Ascending aorta (tissue), 2 donors: ENCODE measurements at places on chromosomes 7 and 10. TPM values are rescaled to one million over a fixed set of nuclear protein-coding genes. Genes with fewer than 3 reads are reported as not detected.

Gene EPO
- not detected for total RNA-seq

Gene PKD2L1
- not detected for total RNA-seq

Gene LIPN
- total RNA-seq = not detected

Gene CACNB2
- total RNA-seq = 0.96 TPM

Gene PWWP2B
- 24.4 TPM for total RNA-seq

Gene DGKB
- not detected for total RNA-seq

Gene EIF5AL1
- 0.21 TPM for total RNA-seq

Gene GTF2IRD2
- 0.32 TPM for total RNA-seq

Gene LRRC18
- not detected for total RNA-seq

Gene HERC4
- total RNA-seq = 15.0 TPM

Gene ANTXRL
- not detected for total RNA-seq

Gene ZCCHC24
- 180 TPM for total RNA-seq

Gene HABP2
- total RNA-seq = not detected

Gene KEL
- total RNA-seq = not detected

Gene PILRA
- total RNA-seq = 25.8 TPM

Gene DUSP5
- total RNA-seq = 26.9 TPM

Gene CXCL12
- 288 TPM for total RNA-seq

Gene ELOVL3
- not detected for total RNA-seq

Gene GRID1
- total RNA-seq = 1.4 TPM

Gene SLC39A12
- total RNA-seq = not detected

Gene CNPY1
- not detected for total RNA-seq

Gene SPDYE16
- not detected for total RNA-seq

Gene NKX2-3
- not detected for total RNA-seq

Gene ZNF789
- 4.2 TPM for total RNA-seq

Gene PKD1L1
- 1.1 TPM for total RNA-seq

Gene STEAP1B
- not detected for total RNA-seq

Gene NUDT13
- total RNA-seq = 7.6 TPM

Gene AGR2
- not detected for total RNA-seq

Gene IFIT1B
- total RNA-seq = not detected

Gene SLC16A12
- total RNA-seq = not detected

Gene BEND7
- 6.9 TPM for total RNA-seq

Gene FAM25A
- total RNA-seq = not detected

Gene PRSS37
- total RNA-seq = not detected

Gene ANKRD61
- not detected for total RNA-seq

Gene ZSCAN21
- total RNA-seq = 58.5 TPM

Gene CCM2
- total RNA-seq = 61.5 TPM

Gene TAS2R5
- not detected for total RNA-seq

Gene SPDYE2B
- not detected for total RNA-seq

Gene CHAT
- total RNA-seq = not detected

Gene ERLIN1
- 16.6 TPM for total RNA-seq

Gene WEE2
- not detected for total RNA-seq

Gene PNLIPRP3
- not detected for total RNA-seq

Gene PRKAG2
- 26.7 TPM for total RNA-seq

Gene SPDYE2
- not detected for total RNA-seq

Gene PRLHR
- not detected for total RNA-seq

Gene TUBAL3
- total RNA-seq = not detected

Gene SLC13A4
- 0.21 TPM for total RNA-seq

Gene ACSL5
- 9.3 TPM for total RNA-seq

Gene ATRNL1
- 15.4 TPM for total RNA-seq

Gene OR2A1
- total RNA-seq = not detected

Gene NAPEPLD
- 19.4 TPM for total RNA-seq

Gene RNF133
- not detected for total RNA-seq
